ENCODE measurements at places on chromosomes 5 and 9.

DNA sequence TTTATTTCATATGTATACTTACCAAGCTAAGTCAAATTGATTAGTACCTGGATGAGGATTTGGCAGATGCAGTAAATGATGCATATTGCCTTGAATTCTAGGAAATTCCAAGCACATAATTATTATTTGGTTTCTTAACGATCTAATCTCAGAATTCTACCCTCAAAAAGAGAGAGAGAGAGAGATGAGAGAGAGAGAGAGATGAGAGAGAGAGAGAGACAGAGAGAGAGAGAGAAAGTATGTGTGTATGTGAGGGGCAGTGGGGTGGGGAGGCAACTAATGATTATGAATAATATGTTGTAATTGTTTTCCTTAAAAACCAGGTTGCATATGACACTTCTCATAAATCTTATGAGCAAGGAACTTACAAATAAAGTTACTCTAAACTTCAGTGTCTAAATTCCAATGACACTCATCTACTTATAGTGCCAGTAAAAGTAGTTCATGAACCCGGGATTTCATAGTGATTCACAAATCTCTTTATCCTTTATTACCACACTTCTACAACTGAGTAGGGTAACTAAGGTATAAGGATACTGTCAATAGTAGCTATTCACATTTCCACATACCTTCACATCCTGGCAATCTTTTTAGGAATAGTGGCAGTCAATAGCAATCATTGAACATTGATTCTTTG lies 60.5 kb upstream of the EDIL3 start:
- no peak for DNase-seq

DNA sequence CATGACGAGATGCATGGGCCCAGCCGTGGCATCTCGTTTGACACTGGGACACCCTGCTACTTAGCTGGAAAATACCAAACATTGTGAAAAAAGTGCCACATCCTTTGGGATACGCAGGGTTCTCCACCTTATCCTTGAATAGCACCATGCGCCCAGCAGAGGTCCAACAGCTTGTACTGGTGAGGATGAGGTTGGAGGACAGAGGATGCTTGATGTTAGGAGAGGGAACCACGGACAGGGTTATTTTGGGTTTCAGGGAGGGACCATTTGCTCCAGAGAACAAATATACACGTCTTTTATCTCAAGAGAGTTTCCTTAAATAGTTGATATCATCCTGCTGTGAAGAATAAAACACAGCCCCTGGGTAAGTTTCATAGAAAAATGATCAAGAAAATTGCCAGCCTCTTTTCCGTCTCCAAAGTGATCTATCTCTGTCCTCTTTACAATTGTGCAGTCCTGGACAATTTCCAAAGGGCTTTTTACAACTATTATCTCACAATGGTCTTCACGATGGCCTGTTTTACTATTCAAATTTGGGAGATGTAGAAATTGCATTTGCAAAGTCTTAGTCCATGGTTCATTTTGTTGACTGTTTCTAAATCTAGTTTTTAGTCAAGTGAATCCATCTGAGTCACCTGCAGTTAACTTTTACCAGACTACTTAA lies 19.9 kb upstream of the FRRS1L start:
- DNase-seq, result peak; percentile 80

- DNase-seq, result peak; percentile 56
Measured at GRCh38 chr9:107213561-107214028, 69.5 kb upstream of the RAD23B start.

DNA sequence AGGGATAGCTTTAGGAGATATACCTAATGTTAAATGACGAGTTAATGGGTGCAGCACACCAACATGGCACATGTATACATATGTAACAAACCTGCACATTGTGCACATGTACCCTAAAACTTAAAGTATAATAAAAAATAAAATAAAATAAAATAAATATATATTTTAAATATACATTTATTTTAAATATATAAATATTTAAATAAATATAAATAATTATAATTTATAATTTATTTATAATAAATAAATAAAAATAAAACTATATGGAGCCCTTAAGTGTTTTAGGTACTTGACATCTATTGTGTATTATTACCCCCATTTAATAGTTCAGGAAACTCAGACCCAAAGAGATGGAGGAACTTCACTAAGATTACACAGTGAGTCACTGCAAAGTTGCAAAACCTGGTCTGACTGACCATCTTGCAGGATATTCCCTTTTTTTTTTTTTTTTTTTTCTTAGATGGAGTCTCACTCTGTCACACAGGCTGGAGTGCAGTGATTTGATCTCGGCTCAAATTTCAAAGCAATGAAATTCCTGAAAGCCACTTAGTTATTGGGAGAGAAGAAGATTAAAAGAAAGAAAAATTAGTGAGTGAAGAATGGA lies 5.8 kb upstream of the C5orf52 start:
- DNase-seq, result no peak

- no peak for DNase-seq
Measured at GRCh38 chr9:107336718-107337360, 53.8 kb downstream of the RAD23B start.

DNA sequence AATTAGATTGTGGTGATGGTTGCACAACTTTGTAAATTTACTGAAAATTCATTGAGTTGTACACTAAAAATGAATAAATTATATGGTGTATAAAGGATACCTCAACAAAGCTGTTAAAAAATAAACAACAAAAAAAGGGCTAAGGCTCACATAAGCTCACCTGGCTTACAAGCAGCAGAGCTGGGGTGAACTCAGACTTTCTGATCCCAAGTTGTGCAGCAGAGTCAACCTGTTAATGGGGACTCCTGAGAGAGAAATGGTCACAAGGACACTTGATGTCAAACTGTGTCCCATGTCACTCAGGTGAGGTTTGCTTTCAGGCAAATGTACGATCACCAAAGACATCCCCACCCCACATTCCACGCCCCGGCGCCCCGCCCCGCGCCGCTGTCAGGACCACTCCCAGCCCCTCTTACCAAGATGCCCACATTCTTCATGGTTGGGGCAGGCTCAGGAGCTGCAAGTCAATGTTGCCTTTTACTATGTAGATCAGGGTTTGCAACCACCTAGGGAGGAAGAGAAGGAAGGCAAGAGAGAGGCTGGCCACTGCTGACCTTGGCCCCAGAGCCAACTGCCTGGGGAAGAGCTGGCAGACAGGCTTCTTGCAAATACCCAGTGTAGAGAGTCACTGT lies 22.4 kb upstream of the SLC36A1 start:
- no peak for DNase-seq
